M059J (cell line): ENCODE measurements at places on chromosomes 6 and 20.

DNA sequence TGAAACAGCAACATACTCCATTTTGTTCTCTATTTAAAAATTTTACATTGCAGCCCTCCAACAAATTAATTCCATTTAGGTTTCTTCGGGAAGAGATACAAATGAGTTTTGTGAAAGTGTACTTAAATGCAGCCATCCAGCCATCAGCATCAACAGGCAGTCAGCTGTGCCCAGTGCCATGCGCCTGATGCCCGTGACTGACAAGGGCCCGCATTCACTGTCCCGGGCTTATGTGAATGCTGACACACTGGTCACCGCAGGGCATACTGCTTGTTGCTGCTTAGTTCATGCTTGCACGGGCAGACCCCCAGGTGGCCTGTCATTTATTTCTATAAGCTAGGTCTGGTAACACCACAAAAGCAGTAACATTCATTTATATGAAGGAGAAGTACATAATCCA lies 224.9 kb upstream of the QKI start:
- DNase-seq = no peak

- peak; percentile 43 for DNase-seq
These were observed 77.4 kb downstream of the FIG4 start for GRCh38 chr6:109768485-109768884.

DNA sequence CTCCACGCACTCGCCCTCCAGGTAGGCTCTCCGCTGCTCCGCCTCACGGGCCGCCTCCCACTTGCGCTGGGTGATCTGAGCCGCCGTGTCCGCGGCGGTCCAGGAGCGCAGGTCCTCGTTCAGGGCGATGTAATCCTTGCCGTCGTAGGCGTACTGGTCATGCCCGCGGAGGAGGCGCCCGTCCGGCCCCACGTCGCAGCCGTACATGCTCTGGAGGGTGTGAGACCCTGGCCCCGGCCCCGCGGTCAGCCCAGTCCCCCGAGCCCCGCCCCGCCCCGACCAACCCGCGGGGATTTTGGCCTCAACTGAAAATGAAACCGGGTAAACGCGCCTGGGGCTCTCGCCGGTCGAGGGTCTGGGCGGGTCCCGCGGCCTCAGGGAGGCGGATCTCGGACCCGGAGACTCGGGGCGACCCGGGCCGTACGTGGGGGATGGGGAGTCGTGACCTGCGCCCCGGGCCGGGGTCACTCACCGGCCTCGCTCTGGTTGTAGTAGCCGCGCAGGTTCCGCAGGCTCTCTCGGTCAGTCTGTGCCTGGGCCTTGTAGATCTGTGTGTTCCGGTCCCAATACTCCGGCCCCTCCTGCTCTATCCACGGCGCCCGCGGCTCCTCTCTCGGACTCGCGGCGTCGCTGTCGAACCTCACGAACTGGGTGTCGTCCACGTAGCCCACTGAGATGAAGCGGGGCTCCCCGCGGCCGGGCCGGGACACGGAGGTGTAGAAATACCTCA lies 598 bp downstream of the HLA-B start:
- DNase-seq = peak; percentile 29

GRCh38 chr6:18022398-18023231 lies 35.2 kb upstream of the KIF13A start:
- peak; percentile 83 for DNase-seq

GRCh38 chr6:52995913-52996645 lies 995 bp upstream of the GSTA4 start:
- peak; percentile 91 for DNase-seq

- no peak for DNase-seq
These were observed 155.1 kb upstream of the TNFAIP3 start for GRCh38 chr6:137711972-137712371.

- no peak for DNase-seq
These were observed 47.1 kb upstream of the PIM1 start for GRCh38 chr6:37122861-37123260.

- peak; percentile 65 for DNase-seq
These were observed 558 bp downstream of the XKR7 start for GRCh38 chr20:31968291-31969126.

- no peak for DNase-seq
These were observed 39.8 kb upstream of the MYL9 start for GRCh38 chr20:36501367-36502006.

DNA sequence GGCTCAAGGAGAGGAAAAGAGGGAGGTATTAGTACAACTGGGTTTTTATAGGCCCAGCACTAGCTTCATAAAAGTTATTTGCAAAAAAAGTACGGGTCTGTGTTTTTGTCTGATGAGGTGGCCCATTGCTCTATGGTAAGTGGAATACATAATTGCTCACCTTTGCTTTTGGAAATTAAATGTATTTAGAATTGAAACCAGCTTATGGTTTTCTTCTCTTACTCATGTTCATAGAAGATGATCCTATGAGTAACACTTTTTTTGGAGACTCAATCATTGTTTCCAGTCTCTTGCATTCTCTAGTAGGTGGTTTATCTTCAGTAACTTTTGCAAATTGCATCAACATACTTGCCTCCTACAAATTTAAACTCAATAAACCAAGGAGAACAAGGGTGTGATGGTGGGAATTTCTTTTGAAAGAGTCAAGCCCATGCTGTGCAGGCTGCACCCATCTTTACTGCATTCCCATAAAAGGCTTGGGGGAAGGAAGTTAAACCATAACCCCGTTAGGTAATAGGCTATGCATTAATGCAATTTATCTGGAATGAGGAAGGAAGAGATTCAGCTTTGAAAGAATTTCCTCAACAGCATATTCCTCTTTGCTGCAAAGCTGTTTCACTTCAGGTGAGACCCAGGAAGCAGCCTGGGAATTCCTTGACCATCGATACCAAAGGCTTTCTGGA lies 48.5 kb upstream of the EDN1 start:
- no peak for DNase-seq

DNA sequence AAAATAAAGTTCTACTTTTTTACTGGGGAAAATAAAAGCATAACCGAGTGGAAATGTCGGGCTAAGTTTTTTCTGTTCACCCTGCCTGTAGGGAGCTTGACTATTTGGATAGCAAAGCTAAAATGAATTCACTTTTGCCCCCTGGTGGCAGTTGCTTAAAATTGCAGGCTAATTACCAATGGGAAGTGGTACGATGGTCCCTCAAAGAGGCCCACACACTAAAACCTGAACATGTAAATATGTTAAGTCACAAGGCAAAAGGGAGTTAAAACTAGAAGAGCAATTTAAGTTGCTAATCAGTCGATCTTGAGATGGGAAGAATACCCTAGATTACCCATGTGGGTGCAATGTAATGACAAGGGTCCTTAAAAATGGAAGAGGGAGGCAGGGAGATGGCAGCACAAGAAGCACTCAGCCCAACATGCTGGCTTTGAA lies 916 bp upstream of the SUN5 start:
- no peak for DNase-seq

GRCh38 chr6:34281702-34282334 lies 33.0 kb upstream of the SMIM29 start:
- no peak for DNase-seq

DNA sequence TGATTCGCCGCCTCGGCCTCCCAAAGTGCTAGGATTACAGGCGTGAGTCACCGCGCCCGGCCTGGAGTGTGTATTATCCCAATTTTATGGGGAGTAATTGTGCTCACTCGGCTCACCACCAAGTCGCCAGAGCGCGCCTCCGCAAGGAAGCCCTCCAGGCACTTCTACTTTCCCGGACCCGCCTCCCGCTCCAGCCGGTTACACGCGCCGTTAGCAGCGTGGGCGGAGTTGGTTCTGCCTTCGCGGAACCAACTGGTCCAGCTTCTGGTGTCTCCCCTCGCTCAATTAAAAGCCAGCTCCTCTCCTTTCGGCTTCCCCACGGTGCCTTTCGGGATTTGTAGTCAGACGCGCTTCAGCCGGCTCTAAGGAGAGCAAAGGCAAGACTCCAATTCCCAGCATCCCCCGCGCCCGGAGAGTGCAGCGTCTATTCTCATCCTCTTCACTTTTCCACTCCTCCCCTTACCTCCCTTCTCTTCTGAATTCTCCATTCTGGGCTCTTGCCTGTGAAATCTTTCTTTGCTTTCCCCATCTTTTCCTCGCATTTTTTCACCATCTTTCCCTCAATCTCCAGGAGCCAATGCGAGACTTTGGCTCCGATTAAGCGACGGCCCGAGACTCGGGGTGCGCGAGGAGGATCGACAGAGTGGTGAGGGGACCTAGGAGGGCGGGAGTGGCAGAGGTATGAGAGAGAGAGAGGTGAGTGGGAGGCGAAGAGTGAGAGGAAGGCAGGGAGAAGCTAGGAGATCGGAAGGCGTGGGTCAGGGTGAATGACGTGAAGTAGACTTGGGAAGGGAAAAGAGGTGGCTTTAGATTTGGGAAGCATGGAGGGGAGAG lies at the start of gene GTF2H4:
TSS of gene GTF2H4 (plus strand) at position 450 of the 834 bp plus-strand sequence.
- peak; percentile 100 for DNase-seq

- no peak for DNase-seq
These were observed 8.4 kb downstream of the SLC22A1 start for GRCh38 chr6:160129881-160130615.

DNA sequence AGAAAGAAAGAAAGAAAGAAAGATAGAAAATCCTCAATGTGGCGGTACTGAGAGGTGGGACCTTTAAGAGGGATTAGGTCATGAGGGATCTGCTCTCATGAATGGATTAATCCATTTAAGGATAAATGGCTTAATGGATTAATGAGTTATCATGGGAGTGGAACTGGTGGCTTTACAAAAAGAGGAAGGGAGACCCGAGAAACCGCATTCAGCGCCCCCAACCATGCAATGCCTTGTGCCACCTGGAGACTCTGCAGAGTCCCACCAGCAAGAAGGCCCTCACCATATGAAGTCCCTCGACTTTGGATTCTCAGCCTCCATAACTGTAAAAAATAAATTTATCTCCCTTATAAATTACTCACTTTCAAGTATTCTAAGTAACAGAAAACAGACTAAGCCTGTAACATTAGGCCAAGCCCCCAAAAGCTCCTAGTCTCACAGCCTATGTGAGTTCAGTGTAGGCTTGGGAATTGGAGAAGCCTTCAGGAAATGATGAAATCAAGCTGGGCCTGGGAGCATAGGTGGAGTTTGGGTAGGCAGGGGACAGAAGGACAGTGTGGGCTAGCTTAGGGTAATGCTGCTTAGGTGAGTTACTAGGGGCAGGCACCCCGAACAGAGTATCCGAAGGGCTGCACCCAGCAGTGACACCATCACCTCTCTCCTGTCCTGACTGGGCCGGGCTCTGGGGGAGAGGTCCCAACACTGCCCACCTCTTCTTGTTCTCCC lies 36.2 kb upstream of the RNF24 start:
- no peak for DNase-seq
